ENCODE measurements at places on chromosomes 13 and 19. TPM values are rescaled to one million over a fixed set of nuclear protein-coding genes. Genes with fewer than 3 reads are reported as not detected.

UCHL3 gene
- 41.7 TPM for polyA plus RNA-seq

FPR1 gene
- 1.8 TPM for polyA plus RNA-seq

CNN1 gene
- 70.2 TPM for polyA plus RNA-seq

GNA15 gene
- 15.1 TPM for polyA plus RNA-seq

CEACAM7 gene
- 6.2 TPM for polyA plus RNA-seq

ZNF480 gene
- polyA plus RNA-seq: 5.2 TPM

IRF3 gene
- 114 TPM for polyA plus RNA-seq

DDX49 gene
- polyA plus RNA-seq: 50.3 TPM

CRTC1 gene
- 8.4 TPM for polyA plus RNA-seq

ZAR1L gene
- not detected for polyA plus RNA-seq

PPP1R15A gene
- 37.1 TPM for polyA plus RNA-seq

DNA sequence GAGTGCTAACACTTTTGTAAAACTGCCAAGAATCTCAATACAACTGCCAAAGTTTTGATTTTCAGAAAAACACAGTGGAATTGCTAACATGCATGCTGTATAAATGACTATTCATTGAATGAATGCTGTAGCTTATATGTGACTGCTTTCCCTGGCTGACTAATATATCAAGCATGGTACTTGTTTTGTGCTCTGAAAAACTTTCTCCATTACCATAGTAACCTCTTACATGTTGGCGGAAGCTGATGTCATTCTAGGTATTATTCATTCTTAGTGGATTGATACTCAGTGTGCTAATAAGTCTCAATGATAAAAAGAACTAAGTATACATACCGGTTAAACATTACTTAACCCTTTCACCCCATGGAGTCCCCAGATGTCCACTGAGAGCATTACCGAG lies 166.1 kb upstream of the MYO16 start:
- H3K36me3 ChIP-seq: no peaks in the 10 kb centered on the region
- H3K27ac ChIP-seq: no peak overlapping the region
- no peaks in the 10 kb centered on the region for H3K27me3 ChIP-seq

GRCh38 chr13:27353166-27353583 lies 71.2 kb upstream of the GTF3A start:
- no peaks in the 10 kb centered on the region for H3K27me3 ChIP-seq
- DNase-seq: peak; percentile 72
- H3K36me3 ChIP-seq: no peaks in the 10 kb centered on the region

GRCh38 chr13:50386541-50387050 lies 371.4 kb downstream of the KCNRG start:
- no peak overlapping the region for H3K4me3 ChIP-seq
- DNase-seq: peak; percentile 53
- H3K36me3 ChIP-seq: no peaks in the 10 kb centered on the region

DNA sequence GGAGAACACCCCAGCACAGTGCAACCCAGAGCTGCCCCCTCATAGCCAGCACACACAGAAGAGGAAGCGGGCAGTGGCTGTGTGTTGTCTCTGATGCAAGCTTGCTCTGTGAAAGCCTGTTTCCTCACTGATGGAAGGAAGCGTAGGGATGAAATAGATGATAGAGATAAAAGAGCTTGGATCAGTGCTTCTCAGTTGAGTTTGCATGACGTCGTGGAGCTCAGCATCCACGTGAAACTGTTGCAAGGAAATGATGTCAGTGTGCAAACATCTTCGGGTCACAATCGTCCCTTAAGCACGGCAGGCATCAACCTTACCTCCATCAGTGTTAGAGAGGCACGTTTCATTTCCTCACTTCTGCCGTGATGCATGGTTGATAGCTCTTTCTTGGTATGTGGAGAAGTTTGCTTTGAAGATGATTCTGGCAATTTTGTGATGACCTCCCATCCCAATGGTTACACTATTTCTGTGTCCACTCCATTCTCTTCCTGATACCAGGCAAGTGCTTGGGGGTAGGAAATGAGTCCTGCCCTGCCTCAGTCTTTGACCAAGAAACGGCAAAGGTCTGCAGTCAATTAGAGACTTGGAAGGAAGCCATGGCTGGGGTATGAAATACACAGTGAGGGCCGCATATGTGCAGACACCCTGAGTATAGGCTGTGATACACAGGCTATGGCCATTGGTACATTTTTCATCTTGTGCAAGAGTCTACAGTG lies 183.0 kb downstream of the ZNF536 start:
- no peaks in the 10 kb centered on the region for H3K27me3 ChIP-seq
- peaks cover 11% of the 10 kb centered on the region for H3K4me1 ChIP-seq
- no peak overlapping the region for H3K4me3 ChIP-seq
- no peaks in the 10 kb centered on the region for H3K36me3 ChIP-seq
- no peak for DNase-seq
- H3K27ac ChIP-seq: no peak overlapping the region

DNA sequence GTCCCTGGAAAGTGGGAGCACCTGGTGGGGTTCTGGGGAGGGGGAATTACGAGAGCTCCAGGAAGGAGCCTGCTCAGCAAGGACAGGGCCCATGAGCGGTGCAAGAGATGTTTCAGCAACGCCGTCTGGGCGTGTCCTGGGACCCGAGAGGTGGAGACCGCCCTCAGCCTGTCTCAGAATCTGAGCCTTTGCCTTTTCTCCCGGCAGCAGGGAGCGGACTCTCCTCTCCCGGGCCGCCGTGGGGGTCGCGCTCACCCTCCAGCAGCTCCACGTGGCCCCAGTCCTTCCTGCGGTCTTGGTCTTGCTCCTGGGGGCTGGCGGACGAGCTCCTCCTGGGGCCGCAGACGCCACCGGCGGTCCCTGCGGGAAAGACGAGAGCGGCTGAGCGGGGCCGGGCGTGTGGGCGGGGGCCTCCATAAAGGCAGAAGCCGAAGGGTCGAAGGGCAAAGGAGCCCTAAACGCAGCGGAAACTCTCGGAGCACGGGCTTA lies 714 bp downstream of the POLRMT start:
- peaks cover 54% of the 10 kb centered on the region for H3K4me1 ChIP-seq
- H3K4me3 ChIP-seq: peak overlapping the region; percentile 71
- no peak for DNase-seq
- H3K36me3 ChIP-seq: peaks cover 11% of the 10 kb centered on the region
- no peaks in the 10 kb centered on the region for H3K27me3 ChIP-seq
- no peak overlapping the region for H3K27ac ChIP-seq

- no peak for DNase-seq
- H3K36me3 ChIP-seq: no peaks in the 10 kb centered on the region
- no peaks in the 10 kb centered on the region for H3K27me3 ChIP-seq
- H3K27ac ChIP-seq: peak within 1 kb of the TSS; percentile 13
Observed at GRCh38 chr13:99307247-99307646, at the start of gene GPR183. GPR183 (minus strand) TSS chr13:99307399; CDS start chr13:99296145, 11,254 bp downstream.

DNA sequence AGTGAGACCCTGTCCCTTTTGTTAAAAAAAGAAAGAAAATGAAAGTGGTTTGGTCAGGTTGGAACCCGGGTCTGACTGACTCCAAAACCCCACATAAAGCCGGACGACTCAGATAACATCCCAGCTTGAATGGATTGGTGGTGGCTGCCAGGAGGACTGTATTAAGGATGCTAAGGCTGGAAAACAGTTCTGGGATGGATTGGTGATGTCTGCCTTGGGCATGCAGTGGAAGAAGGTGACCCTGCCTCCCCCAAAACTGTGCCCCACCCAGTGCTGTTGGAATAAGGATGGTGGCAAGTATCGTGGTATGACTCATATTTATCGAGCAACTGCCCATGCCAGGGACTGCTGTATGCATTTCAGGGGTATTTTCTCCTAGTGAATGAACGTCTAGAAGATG lies 18.5 kb upstream of the COLGALT1 start:
- H3K4me1 ChIP-seq: peaks cover 17% of the 10 kb centered on the region
- H3K27ac ChIP-seq: no peak overlapping the region
- no peak overlapping the region for H3K4me3 ChIP-seq
- no peaks in the 10 kb centered on the region for H3K36me3 ChIP-seq
- DNase-seq: no peak

- peak; percentile 72 for DNase-seq
- no peaks in the 10 kb centered on the region for H3K27me3 ChIP-seq
- peaks cover 80% of the 10 kb centered on the region for H3K4me1 ChIP-seq
- peaks cover 9% of the 10 kb centered on the region for H3K36me3 ChIP-seq
- peak overlapping the region; percentile 86 for H3K4me3 ChIP-seq
Observed at GRCh38 chr19:17243830-17244617, 1.7 kb downstream of the NR2F6 start.

- peaks cover 48% of the 10 kb centered on the region for H3K4me1 ChIP-seq
- peaks cover 51% of the 10 kb centered on the region for H3K36me3 ChIP-seq
- H3K27ac ChIP-seq: no peak overlapping the region
- no peak overlapping the region for H3K4me3 ChIP-seq
- DNase-seq: no peak
- H3K27me3 ChIP-seq: no peaks in the 10 kb centered on the region
Observed at GRCh38 chr19:43592800-43593350, 3.1 kb downstream of the IRGQ start.

DNA sequence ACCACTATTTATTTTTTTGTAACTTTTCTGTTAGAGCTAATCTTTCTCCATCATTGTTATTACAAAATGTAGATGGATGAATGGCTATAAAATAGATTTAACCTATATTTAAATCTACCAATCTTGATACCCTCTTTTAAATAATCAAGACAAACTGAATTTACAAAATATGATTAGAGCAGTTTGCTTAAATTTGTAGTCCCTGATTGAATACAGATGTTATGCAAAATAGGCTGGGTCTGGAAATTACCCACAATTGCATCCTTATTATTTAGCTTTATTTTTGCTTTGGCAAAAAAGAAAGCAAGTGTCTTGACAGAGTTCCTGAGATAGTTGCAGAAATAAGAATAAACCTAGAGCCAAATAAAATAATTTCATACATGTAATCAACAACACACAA lies 352.8 kb downstream of the KLF12 start:
- H3K36me3 ChIP-seq: peaks cover 3% of the 10 kb centered on the region
- H3K27me3 ChIP-seq: no peaks in the 10 kb centered on the region
- H3K27ac ChIP-seq: no peak overlapping the region
- H3K4me1 ChIP-seq: no peaks in the 10 kb centered on the region

- H3K4me1 ChIP-seq: no peaks in the 10 kb centered on the region
- H3K36me3 ChIP-seq: no peaks in the 10 kb centered on the region
- DNase-seq: no peak
- H3K4me3 ChIP-seq: no peak overlapping the region
- no peak overlapping the region for H3K27ac ChIP-seq
- no peaks in the 10 kb centered on the region for H3K27me3 ChIP-seq
Observed at GRCh38 chr19:31491242-31491641, 142.0 kb upstream of the TSHZ3 start.

- peaks cover 3% of the 10 kb centered on the region for H3K4me1 ChIP-seq
- no peak overlapping the region for H3K4me3 ChIP-seq
- H3K27me3 ChIP-seq: no peaks in the 10 kb centered on the region
- no peak for DNase-seq
- H3K27ac ChIP-seq: no peak overlapping the region
Observed at GRCh38 chr13:81779876-81780275, 1439.0 kb upstream of the SPRY2 start.

DNA sequence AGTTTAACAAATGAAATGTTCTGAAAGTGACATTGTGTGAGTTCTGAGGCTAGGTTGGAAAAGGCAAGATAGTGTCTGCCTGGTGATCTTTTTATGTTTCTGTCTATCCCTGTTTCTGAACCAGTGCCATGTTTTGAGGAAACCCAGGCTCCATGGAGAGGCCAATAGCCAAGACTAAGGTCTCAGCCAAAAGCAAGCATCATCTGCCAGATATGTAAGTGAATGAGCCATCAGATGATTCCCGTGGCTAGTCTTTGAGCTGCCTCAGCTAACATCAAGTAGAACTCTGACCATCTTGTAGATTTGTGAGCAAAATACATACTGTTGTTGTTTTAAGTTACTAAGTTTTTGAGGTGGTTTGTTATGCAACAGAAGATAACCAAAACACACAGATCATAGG lies 19.6 kb upstream of the CCNA1 start:
- no peak overlapping the region for H3K4me3 ChIP-seq
- H3K27ac ChIP-seq: no peak overlapping the region
- H3K4me1 ChIP-seq: peaks cover 10% of the 10 kb centered on the region
- H3K36me3 ChIP-seq: no peaks in the 10 kb centered on the region

- no peaks in the 10 kb centered on the region for H3K4me1 ChIP-seq
- H3K36me3 ChIP-seq: no peaks in the 10 kb centered on the region
- no peaks in the 10 kb centered on the region for H3K27me3 ChIP-seq
- H3K4me3 ChIP-seq: no peak overlapping the region
- DNase-seq: no peak
Observed at GRCh38 chr13:42855410-42855809, 74.0 kb downstream of the FAM216B start.

DNA sequence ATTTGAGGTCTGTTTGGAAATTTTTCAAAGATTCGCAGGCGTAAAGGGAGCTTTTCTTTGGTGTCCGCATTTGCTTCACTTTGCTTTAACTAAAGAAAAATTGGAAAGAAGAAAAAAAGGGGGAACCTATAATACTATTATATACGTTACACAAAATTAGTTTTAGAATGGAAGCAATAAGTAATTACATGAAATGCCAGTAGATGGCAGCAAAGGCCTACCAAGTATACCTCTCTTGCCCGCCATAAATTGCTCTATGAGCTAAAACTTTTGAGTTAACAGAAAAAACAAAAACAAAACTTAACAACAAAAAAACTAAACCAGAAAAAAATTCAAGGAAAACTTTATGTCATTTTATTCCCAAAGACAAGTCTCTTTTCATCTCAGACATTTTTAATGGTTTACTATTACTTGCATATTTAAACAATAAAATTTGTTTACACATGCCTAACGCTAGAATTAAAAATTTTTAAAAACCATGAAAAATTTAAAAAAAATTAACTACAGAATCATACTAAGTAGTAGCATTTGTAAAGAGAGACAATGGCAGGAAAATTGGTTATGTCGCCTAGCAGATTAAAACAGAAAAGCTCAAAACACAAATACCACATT lies 271.4 kb downstream of the NALCN start:
- H3K36me3 ChIP-seq: no peaks in the 10 kb centered on the region
- H3K27ac ChIP-seq: no peak overlapping the region

DNA sequence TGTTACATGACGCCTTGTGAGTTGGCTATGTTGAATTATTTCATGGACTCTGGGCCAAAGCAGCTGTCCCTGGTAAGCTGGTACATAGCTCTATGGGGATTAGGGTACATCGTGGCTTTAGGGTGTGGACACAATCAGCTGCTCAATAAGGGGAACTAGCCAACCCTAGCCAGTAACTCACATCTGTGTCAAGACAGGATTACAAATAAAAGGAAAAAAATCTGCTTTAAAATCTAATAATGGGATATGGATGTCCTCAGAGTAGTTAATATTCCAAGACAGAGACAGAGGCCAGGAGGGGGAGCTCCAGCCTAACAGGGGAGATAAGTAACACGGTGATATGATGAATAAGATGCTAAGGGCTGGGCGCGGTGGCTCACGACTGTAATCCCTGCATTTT lies 21.1 kb upstream of the ZNF766 start:
- no peak overlapping the region for H3K4me3 ChIP-seq
- no peaks in the 10 kb centered on the region for H3K36me3 ChIP-seq
- H3K27ac ChIP-seq: no peak overlapping the region
- peak; percentile 74 for DNase-seq

- no peak overlapping the region for H3K4me3 ChIP-seq
- no peak overlapping the region for H3K27ac ChIP-seq
- H3K4me1 ChIP-seq: peaks cover 81% of the 10 kb centered on the region
- no peaks in the 10 kb centered on the region for H3K36me3 ChIP-seq
- no peaks in the 10 kb centered on the region for H3K27me3 ChIP-seq
Observed at GRCh38 chr19:16591803-16592556, 19.8 kb upstream of the SLC35E1 start.

DNA sequence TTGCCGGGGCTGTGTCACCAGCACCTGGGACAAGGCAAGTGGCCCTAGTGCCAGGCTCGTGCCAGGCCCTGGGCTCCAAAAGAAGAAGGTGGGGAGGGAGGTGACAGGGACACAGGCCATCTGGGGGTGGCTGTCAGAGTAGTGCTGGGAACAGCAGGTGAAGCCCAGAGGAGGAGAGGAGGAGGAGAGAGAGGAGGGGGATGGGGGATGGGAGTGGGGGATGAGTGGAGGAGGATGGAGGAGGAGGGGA lies 18.7 kb downstream of the LSM4 start:
- peak overlapping the region; percentile 96 for H3K27ac ChIP-seq
- DNase-seq: no peak

- no peak for DNase-seq
- H3K27ac ChIP-seq: no peak overlapping the region
Observed at GRCh38 chr13:112652512-112653070, 37.2 kb upstream of the ATP11A start.

Measured in stomach (tissue), 19 donors.